ENCODE measurements at places on chromosomes 4 and X.

GRCh38 chrX:13828392-13828791 is 11.5 kb upstream of the GPM6B start:
- DNase-seq: no peak

- DNase-seq: no peak
Observed at GRCh38 chr4:186852964-186853391, 129.3 kb upstream of the FAT1 start.

GRCh38 chr4:15469402-15470127 is at the start of gene CC2D2A:
Gene CC2D2A, plus strand, starts transcription at chr4:15469882. Its CDS starts 6,051 bp downstream, at chr4:15475933.
- peak; percentile 78 for DNase-seq

GRCh38 chr4:112982680-112983079 is 66.8 kb upstream of the ANK2 start:
- no peak for DNase-seq

DNA sequence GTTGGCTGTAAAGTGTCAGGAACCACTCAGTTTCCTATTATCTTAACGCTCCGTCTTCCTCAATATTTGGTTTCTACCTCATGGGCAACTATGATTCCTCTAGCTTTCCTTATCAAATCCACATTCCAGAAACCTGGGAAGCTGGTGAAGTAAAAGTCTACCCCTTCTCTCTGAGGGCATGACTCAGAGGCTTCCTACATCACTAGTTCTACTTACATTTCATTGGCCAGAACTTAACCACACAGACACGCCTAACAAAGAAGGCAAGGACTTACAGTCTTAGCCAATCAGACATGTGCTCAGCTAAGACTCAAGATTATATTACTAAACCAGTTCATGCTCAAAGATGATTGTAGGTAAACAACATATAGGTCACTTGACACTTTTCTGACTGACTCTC is 30.4 kb downstream of the COX7B2 start:
- DNase-seq: no peak

- DNase-seq: peak; percentile 79
Observed at GRCh38 chrX:41265615-41266014, 68.3 kb upstream of the DDX3X start.

- DNase-seq: peak; percentile 63
Observed at GRCh38 chr4:14110407-14110806, 482.9 kb upstream of the BOD1L1 start.

DNA sequence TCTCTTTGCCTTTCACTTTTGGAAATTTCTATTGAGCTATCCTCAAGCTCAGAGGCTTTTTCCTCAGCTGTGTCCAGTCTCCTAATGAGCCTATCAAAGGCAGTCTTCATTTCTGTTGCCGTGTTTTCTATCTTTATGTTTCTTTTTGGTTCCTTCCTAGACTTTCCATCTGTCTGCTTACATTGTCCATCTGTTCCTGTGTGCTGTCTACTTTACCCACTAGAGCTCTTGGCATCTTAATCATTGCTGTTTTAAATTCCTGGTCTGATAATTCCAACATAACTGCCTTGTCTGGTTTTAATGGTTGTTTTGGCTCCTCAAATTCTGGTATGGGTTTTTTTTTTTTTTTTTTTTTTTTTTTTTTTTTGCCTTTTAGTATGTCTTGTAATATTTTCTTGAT is 9.3 kb upstream of the PDE6B start:
- no peak for DNase-seq

DNA sequence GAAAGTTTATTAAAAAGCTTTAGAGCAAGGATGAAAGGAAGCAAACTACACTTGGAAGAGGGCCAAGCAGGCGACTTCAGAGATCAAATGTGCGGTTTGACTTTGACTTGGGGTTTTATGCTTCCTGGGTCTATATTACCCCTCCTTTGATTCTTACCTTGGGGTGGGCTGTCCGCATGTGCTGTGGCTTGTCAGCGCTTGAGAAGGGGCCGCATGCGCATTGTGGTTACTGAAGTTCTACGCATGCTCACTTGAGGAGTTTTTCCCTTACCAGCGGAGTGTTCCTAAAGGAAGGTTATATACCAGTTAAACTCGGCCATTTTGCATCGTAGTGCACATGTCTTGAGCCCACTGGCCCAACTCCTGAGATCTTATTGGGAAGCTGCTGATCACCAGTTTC is 9.9 kb downstream of the ZNF157 start:
- DNase-seq: no peak

- peak; percentile 86 for DNase-seq
Observed at GRCh38 chr4:48899950-48900349, 6.6 kb downstream of the OCIAD2 start.

DNA sequence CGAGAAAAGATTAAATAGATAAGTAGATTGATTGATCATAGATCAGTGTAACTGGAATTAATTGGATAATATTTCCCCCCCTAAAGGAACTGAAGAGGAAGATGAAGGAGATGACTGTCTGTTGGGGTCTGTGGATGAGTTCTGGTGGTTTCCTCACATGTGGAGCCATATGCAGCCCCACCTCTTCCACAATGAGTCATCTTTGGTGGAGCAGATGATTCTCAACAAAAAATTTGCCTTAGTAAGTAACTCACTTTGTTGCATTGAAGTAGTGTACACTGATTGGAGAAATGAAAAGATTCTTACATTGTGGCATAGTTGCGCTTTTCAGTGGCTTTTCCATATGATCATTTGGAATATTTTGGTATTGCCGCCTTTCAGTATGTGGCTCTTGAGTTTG is 80.4 kb downstream of the NDST3 start:
- peak; percentile 17 for DNase-seq

DNA sequence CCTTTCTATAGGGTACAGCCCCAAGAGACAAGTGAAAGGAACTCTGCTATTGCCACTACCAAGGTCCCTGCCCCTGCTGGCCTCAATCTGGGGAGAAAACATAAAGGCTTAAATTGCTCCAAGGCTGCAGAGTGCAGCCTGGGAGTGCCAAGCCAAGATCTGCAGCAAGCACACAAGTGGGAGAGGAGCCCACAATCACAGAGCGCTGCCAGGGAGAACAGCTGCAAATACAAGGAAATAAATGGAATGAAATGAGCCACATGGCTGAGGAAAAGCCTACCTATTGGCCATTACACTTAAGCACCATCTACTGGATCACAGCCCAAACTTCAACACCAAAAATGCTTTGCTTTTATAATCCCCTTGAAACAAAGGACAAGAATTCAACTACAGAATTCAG is 582.4 kb downstream of the FAM133A start:
- DNase-seq: no peak

GRCh38 chr4:121143131-121143530 is 21.0 kb downstream of the TNIP3 start:
- DNase-seq: no peak

DNA sequence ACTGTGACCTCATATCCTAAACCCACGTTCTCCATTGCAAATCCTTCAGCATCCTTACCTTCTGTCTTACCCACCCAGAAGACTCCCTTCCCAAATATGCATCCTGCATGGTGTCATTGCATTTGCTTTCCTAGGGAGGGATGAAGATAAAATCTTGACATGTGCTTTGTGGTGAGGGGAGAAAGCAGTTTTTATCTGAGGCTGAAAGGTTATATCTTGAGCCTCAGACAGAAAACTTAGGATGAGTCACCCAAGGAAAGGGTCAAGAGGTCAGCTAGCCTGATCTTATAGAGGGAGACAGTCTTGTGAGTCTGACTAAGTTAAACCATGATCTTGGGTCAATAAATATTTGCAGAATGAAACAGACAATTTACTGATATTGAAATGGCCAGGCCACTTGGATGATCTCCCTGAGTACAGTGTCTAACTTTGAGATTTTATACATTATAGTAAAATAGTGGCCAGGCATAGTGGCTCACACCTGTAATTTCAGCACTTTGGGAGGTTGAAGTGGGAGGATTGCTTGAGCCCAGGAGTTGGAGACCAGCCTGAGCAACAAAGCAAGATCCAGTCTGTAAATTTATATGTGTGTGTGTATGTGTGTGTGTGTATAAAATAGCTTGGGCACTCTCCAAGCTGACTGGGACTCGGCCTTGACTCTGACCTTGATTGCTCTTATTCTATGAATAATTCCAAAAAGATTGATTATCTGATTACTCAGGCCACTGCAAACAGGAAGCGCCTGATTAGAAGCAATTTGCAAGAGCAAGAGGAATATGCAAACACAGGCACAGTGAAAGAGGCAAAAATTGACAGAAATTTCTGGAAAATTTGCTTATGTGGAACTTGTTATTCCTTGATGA is 15.4 kb upstream of the FAM9C start:
- DNase-seq: no peak

DNA sequence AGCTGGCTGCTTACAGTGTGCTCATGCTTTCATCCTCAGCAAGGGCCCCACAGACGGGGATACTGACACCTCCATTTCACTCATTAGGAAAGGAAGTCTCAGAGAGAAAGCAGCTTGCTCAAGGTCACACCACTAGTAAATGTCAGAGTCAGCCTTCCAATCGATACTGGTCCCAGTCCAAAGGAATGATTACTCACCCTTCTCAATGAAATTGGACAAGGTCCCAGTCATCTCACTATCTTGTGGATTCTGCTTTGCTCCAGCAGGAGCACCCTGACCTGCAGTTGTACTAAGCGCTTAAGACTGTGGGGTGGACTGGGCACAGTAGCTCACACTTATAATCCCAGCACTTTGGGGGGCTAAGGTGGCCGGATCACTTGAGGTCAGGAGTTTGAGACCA is 132.2 kb upstream of the SLC34A2 start:
- no peak for DNase-seq

DNA sequence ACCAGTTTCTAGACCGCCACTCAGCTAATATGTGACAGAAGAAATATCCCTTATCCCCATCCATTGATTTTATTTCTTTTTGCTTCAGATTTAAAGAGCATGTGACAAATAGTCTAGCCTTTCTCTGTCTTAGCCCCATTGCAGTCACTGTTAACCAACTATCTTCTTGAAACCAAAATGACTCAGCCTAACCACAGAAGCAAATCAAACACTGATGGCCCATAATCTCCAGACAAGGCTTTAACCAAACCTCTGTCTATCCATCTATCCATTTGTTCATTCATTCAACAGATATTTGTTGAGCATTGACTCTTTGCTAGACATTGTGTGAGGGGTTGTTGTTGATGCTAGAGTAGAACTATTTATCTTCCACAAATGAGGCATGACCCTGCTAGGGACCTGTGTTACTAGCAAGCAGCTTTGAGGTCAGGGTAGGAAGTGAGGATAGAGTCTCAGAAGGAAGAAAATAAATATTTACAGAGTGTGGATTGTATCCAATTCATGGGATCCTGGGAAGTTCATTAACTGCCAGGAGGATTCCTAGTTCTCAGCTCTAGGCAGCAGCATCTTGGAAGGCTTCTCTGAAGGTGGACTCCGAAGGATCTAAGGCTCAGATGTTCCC is 22.5 kb downstream of the HNRNPH2 start:
- DNase-seq: peak; percentile 46

GRCh38 chr4:164716901-164717300 is 37.0 kb upstream of the SMIM31 start:
- no peak for DNase-seq

DNA sequence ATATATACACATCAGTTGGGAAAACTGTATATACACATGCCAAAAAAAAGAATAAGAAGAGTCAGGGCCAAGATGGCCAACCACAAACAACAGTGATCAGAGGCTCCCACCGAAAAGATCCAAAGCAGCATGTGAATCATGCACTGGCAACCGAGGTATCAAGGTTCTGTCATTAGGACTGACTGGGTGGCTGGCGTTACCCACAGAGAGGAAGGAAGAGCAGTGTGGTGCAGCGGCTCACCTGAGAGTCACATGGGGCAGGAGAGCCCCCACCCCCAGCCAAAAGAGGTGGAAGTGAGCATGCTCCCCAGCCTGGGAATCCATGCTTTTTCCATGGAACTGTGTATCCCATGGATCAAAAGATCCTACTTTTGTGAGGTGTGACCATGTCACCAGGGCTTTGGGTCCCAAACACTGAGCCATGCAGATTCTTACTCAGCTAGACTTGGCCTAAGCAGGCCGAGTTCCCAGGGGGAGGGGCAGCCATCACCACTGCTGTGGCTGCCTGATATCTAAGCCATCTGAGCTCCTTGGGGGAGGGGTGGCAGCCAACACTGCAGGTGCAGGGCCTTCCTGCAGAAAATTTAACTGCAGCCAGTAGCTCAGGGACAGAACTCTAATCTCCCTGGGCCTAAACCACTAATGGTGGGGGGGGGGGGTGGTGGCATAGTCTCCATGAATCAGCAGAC is 52.8 kb downstream of the P2RY10 start:
- no peak for DNase-seq

- no peak for DNase-seq
Observed at GRCh38 chr4:133102043-133102442, 47.1 kb upstream of the PCDH10 start.

DNA sequence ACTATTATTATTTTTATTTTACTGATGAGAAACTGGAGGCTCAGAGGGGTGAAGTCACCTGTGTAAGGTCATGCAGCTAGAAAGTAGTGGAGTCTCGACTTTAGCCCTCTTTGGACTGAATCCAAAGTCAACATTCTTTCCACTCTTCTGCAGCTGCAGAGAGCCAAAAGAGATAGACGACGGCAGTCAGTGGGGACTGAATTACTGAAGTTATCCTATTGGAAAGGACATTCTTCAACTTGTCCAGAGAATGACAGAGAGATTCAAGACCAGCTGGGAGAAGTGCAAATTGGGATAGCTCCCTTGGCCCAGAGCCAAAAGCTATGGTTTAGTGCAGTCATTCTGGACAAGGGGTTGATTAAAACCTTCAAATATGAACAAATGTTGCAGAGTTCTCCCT is 42.5 kb downstream of the VGLL1 start:
- no peak for DNase-seq

DNA sequence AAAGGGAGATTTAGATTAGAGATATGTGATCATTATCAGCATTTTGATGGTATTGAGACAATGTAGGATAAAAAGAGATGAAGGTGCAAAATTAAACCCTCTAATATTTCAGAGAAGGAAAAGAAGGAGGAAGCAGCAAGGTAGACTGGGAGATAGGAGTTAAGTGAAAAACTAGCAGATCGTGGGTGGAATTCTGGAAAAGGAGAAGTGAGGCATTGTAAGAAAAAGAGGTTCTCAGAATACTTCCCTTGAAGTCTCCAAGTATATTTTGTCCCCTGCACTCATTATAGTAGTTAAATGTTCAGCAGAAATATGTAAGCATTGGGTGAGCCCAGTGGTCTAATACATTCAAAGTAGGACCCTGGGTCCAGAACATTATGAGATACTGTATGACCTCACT is 30.3 kb downstream of the COPS4 start:
- no peak for DNase-seq

DNA sequence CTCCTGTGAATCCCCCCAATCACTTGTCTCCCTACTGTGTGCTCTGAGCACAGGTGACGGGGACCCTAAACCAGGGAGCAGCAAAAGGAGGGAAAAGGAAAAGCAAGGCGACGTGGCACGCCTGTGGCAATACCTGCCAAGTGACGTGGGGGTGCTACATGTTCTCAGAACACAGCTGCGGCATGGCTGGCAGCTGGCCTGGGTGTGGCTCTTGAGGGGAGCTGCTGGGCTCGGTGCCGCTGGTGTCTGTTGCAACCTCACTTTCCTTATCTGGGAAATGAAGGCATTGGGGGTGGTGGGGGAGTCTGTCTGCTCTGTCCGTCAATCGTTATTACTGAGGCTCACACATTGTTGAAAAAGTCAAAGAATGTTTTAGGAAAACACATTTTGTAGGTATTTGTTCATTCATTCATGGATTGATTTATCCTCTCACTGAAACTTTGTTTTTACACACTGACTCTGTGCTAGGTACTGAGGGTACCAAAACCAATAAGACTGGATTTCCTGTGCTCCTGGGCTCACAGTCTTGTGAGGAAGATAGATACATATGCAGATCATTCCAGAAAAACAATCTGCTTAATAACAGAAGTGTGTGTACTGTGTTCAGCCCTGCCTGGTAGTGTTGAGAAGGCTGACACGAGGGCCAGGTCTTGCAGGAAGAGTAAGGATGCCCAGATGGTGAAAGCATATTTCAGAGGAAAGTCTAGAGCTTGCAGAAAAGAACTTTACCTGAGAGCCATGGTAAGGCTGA is 217.6 kb downstream of the PTTG2 start:
- DNase-seq: no peak

GRCh38 chrX:29617276-29617675 is 598.1 kb upstream of the MAGEB2 start:
- DNase-seq: peak; percentile 44
